Stimulated activated naive CD4-positive, alpha-beta T cell (primary cell): ENCODE measurements at places on chromosomes 3 and 15.

DNA sequence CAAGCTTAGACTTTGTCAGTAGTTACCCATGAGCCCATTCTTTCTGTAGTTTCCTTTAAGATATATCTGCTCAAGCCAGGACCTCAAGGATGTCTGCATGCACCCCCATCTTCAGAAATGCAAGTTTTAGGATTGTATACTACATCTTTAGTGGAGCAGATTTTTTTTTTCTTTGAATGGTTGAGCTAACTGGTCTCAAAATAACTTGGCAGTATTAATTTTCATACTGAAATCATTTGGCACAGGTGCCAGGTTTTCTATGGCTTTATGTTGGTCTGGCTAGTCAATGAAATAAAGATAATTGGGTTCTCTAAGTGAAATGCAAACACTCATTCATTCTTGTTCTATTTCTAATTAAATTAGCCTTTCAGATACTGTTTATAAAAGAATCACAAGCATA lies 108.9 kb downstream of the ATG7 start:
- DNase-seq: no peak

- DNase-seq: no peak
These were observed 259.2 kb upstream of the CCDC54 start for GRCh38 chr3:107117922-107118536.

GRCh38 chr3:69204315-69204957 lies 82.0 kb upstream of the LMOD3 start:
- no peak for DNase-seq

GRCh38 chr3:80017369-80017768 lies 249.6 kb upstream of the ROBO1 start:
- no peak for DNase-seq

- DNase-seq: no peak
These were observed 19.9 kb downstream of the GOLM2 start for GRCh38 chr15:44308415-44308814.

DNA sequence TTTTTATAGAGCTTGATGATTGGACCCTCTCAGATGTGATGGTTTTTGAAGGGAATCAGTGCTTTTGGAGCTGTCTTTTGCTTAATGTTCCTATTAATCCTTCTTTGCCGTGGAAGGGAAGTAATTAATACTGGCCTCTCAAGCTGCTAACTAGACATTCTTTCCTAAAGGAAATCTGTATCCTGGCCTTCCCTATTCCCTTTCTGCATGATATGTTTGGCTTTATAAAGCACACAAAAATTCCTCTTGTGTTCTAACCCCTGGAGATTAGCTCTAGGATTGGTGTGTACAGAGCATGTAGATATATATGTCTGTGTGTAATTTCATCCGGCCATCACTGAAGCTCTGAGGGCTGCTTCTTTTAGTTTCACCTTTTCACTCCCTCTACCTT lies 6.9 kb downstream of the ATXN7 start:
- DNase-seq: no peak

DNA sequence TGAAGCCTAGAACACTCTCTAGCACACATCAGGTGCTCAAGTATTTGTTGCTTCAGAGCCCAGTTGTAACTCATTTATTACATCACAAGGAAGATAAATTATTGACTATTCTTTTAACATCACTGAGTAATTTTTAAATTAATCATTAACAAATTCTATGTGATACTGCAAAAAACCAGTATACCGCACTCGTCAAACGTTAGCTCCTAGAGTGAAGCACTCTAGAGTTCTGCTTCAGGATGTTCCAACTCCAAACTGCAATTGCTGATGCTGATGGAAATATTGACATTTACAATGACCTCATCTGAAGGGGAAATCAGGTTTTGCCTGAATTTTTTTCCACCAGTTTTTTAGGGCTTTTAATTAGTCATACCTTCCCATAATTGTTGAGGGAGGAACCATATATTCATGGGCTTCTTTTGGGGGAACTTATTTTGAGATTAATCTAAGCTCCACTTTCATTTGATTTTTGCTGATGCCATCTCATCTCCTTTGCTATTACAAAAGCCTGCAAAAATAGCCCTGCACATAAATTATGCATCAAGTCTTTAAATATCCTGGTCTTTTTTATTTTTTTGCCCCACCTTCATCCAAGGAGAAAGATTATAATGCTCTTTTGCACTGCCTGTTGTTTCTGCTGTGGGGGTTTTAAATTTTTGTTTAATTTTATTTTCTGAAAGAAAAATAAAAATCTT lies 123.0 kb upstream of the STAC start:
- DNase-seq: no peak

- no peak for DNase-seq
These were observed 960.2 kb downstream of the TUSC7 start for GRCh38 chr3:117669774-117670173.

- DNase-seq: no peak
These were observed 174.3 kb downstream of the KLF13 start for GRCh38 chr15:31500766-31501449.

- no peak for DNase-seq
These were observed 44.0 kb downstream of the NR2F2 start for GRCh38 chr15:96374499-96374898.

- DNase-seq: no peak
These were observed 64.8 kb downstream of the SPSB4 start for GRCh38 chr3:141115789-141116541.

GRCh38 chr3:188389711-188390342 lies 235.9 kb downstream of the LPP start:
- peak; percentile 10 for DNase-seq

DNA sequence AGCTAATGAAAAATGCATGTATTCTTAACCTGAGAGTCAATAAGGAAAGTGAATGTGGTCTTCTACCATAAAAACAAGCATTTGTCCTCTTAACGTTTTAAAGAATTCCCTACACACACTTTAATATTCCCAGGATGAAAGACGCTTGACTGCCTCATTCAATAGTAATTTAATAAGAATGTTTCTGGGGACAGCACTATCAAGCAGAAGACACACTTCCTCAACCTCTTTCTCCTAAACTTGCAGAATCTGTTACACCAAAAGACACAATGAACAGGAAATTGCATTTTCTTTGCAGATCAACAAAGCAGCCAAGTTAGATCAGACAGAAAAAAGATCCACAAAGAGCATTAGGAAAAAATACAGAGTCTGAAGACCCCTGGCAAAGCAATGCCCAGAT lies 97.7 kb downstream of the PLCH1 start:
- no peak for DNase-seq

GRCh38 chr15:28243901-28244300 lies 78.1 kb downstream of the HERC2 start:
- DNase-seq: no peak

DNA sequence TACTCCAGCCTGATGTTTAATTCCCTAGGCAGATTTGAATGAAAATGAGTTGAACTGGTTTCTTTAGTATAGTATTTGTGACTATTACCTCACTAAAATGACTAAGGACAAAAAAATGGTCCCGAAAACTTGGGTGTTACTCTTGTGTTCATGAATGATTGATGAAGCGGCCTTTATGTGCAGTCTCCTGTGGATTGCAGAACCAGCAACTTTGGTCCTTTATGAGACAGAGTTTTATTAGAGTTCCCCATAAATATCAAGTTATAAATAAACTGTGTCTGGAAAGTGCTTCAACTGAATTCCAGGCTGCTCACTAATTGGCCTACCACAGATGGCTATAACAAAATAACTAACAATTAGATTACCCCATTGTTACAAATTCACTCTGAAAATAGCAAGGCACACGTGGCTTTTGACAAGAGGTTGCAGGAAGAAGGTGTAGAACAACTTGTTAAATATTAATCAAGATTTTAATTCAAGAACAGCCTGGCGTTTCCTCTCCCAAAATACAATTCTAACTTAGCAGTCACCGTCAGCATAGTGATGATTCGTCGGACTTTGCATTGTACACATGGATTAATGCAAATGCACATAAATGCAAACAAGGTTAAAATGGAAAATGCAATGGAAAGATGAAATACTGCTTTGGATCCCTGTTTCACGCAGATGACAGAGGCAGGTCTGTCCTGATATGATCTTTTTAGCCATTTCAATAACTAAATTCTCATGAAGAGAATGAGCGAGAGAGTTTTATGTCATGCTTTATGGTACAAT lies 567.3 kb upstream of the ZNF717 start:
- DNase-seq: no peak

GRCh38 chr3:77718311-77718710 lies 678.4 kb downstream of the ROBO2 start:
- no peak for DNase-seq

DNA sequence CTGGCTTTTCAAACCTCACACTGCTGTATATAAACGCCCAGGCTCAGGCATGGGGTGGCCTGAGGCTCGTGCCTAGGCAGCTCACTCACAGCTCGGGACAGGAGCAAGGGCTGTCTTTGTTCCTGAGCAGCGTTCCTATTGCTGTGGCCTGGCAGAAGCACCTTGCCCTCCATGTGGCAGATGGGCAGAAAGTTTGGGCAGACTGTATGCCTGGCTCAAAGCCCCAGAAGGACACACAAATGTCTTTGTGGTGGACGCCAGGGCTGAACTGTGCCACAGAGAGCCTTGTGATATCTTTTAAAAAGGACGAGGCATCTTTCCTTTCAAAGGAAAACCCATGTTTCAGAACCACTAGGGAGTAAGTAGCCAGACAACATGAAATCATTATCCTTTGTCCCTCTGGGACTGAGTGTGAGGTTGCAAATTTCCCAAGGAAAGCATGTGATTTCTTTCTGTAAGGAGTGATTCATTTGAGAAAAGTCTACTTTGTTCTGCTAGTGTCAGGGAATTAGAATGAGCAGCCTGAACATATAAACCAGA lies 29.3 kb upstream of the UBE2E1 start:
- DNase-seq: no peak

- no peak for DNase-seq
These were observed 9.7 kb downstream of the SCAMP2 start for GRCh38 chr15:74863239-74864056.

GRCh38 chr15:24862726-24863521 lies 91.9 kb upstream of the SNRPN start:
- no peak for DNase-seq

DNA sequence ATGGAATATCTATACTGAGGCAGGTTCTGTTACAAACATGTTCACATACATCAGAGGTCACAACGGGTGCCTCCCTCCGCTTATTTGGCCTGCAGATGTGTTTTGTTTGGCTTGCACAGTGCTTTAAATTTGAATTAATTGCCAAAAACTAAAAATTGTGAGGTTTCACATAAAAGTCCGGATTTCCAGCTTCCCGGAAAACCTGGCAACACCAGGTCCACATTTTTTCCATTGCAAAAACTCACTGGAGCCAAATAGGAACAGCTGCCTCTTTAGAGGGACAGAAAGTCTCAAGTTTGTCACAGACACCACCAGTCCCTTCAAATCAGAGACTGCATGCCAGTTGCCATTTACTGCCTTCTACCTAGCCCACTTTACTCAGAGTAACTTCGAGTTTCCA lies 205.9 kb upstream of the MDFIC2 start:
- DNase-seq: no peak

- no peak for DNase-seq
These were observed 32.6 kb downstream of the BBX start for GRCh38 chr3:107555359-107555758.

DNA sequence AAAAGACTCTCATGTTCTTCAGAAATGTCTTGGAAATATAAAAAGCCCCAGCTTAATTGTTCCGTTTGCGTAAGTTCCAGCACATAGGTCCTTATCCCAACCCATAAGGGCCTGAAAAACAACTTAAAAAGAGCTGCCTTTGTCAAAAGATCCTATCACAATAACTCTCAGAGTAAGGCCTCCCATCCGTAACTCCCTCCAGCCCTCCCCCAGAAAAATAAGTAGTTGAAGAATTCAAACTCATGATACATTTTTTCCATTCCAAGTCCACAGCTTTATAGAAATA lies 38.0 kb upstream of the SECISBP2L start:
- no peak for DNase-seq

DNA sequence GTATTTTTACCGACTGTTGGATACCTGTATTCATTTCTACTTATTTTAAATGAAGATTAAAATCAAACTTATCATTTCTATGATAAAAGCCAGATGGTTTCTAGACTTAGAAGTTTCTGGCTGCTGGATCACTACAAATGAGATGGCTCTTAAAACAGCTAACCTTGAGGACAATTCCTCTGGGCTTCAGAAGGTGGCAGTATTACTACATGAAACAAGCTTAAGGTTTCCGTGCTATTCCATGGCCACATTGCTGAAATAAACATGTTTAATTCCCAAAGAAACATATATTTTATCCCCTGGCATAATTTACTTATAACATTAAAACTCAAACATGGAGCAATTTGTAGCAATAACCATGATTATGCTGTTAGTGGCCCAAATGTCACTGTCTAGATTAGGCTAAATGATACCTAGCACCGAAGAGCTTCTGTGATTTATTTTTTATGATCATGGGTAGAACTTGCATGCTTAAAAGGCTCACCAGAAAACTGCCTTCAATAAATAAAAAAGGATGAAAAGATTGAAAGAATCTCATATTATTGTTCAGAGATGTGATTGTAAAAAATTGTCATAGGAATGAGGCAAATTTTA lies 204.0 kb upstream of the NANOGP8 start:
- DNase-seq: no peak

- DNase-seq: no peak
These were observed 1.2 kb downstream of the ANXA2 start for GRCh38 chr15:60396560-60396957.

- DNase-seq: no peak
These were observed 39.9 kb downstream of the LEO1 start for GRCh38 chr15:51931638-51932037.

DNA sequence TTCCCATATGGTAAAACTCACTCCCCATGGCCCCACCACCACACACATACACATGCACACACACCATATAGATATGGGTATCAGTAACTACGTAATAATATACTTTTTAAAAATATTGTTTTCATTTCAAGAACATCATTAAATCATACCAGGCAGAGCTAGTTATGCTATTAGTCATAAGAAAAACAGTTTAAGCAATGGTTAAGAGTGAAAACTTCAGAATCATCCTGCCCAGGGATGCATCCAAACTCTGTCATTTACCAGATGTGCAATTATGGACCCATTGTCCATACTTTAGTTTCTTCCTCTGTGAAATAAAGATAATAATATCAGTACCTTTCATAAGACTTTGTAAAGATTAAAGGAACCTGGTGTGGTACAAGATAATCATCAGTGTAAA lies 608.3 kb downstream of the RBMS3 start:
- DNase-seq: no peak

- DNase-seq: no peak
These were observed 151.8 kb upstream of the SOX14 start for GRCh38 chr3:137612291-137612690.

GRCh38 chr15:43776101-43776717 lies 557 bp downstream of the ELL3 start:
- peak; percentile 21 for DNase-seq

GRCh38 chr3:11363715-11364114 lies 91.5 kb downstream of the ATG7 start:
- DNase-seq: no peak

GRCh38 chr3:102826636-102827035 lies 391.8 kb downstream of the ZPLD1 start:
- DNase-seq: no peak

- DNase-seq: no peak
These were observed 709.4 kb downstream of the SQOR start for GRCh38 chr15:46344115-46344724.

DNA sequence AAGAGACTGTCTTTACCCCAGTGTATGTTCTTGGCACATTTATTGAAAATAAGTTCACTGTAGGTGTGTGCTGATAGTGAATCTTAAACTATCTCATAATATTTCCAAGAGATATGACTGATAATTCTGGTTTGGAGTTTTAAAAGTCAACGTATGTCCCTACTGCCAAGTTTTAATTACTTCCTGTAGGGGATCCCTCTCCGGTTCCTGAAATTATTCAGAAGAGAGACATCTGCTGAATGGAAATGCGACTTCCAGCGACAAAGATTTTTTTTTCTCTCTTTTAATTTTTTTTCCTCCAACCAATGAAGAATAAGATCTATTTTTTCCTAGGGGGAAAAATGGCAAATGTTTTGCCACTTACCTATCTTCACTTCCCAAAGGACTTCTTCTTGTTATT lies 498.9 kb upstream of the TGFBR2 start:
- DNase-seq: no peak
